ENCODE measurements at places on chromosomes 13 and 19.

DNA sequence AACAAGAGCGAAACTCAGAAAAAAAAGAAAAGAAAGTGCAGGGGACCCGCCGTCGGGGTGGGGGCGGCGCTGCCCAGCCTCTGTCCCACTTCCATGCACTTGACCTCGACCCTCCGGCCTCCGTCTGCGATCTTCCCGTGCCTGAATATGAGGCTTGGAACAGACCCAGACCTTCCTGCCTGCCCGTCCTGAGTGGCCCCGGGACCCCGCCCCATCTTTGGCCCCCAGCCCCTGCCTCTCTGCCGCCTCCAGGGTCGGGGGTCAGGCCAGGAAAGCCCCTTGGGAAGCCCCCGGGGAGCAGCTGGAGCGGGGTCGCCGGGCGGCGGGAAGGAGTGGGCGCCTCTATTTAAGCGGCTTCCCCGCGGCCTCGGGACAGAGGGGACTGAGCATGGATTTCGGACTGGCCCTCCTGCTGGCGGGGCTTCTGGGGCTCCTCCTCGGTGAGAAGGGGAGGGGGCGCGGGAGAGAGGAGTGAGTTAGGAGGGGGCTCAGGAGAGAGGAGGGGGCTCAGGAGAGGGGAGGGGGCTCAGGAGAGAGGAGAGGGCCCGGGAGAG lies at the start of gene MADCAM1:
Gene MADCAM1 (plus strand): TSS at position 375 of the 554 bp plus-strand sequence. CDS start 14 bp downstream, at position 389.
- no peak for DNase-seq

- no peak for DNase-seq
These were observed 188.5 kb upstream of the HTR2A start for GRCh38 chr13:47085346-47085745.

GRCh38 chr13:112732679-112733078 lies 42.8 kb downstream of the ATP11A start:
- no peak for DNase-seq

DNA sequence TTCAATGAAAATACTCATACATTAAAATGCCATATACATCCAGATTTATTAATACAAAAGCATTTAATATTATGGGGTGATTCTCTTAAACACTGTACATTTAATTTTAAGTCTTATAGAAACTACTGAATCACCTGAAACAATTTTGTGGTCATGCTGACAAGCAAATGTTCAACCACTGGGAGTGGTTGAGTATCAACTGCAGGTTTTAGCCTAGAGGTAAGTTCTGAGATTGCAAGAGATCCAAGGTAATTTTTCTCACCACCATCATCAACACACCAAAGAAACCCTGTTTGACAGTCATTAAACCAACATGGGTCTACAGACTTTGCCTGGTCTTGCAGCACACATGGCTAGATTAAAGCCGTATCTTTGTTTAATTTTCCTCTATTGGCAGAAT lies 196.3 kb downstream of the LHFPL6 start:
- DNase-seq = no peak

- no peak for DNase-seq
These were observed 578.7 kb downstream of the DIAPH3 start for GRCh38 chr13:59584761-59585670.

- no peak for DNase-seq
These were observed 3.8 kb upstream of the SLC25A42 start for GRCh38 chr19:19059837-19060611.

- DNase-seq = no peak
These were observed 407 bp upstream of the ZNF550 start for GRCh38 chr19:57560049-57560491.

GRCh38 chr19:43913383-43913782 lies 21.7 kb downstream of the ZNF45 start:
- no peak for DNase-seq

DNA sequence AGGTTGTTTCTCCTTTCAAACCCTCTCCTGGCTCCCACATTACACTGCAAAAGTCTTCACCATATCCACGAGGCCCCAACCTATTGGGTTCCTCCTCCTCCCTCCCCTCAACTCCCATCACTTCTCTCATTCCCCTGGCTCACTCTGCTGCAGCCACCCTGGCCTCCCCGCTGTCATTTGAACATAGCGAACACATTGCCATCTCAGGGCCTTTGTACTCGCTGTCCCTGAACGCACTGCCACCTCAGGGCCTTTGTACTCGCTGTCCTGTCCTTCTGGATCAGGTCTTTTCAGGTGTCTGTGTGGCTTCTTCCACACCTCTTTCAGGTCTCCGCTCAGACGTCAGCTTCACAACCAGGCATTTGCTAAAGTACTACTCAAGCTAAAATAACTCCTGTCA lies 1.7 kb downstream of the CCDC61 start:
- DNase-seq = no peak

DNA sequence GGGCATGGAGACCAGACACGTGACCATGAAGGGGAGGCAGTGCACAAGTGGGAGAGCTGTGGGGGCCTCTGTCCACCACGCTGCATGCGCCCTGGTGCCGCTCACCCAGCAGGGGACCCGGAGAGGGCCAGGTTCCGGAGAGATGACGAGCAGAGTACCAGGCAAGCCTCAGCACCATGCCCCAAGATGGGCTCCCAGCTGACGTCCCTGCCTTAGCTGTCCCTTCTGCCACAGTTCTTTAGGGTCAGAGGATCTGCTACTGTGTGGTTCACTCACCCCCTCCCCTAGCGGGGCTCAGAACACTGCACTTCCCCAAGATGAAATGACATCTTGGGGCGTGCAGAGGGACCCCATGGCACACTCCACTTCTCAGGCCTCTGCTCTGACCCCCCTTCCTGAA lies 9.6 kb upstream of the PRKD2 start:
- DNase-seq = no peak

DNA sequence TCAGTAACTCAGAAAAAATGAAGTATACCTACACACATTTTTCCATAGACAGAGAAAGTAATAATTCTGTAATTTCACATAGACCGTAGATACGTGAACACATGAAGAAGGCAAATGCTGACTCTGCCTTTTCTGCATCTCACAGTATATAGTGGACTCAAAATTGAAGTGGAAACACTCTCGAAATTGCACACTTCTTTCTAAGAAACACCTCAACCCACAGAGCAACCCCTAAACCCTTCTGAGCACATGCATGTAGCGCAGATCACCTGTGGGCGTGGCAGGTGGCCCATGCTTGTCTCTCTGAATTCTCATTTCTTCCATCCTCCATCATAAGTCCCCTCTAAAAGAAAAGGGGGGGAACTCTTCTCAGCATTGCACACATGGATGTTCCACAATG lies 34.7 kb downstream of the COL4A1 start:
- DNase-seq = no peak

GRCh38 chr13:112818040-112818697 lies 128.3 kb downstream of the ATP11A start:
- peak; percentile 40 for DNase-seq

DNA sequence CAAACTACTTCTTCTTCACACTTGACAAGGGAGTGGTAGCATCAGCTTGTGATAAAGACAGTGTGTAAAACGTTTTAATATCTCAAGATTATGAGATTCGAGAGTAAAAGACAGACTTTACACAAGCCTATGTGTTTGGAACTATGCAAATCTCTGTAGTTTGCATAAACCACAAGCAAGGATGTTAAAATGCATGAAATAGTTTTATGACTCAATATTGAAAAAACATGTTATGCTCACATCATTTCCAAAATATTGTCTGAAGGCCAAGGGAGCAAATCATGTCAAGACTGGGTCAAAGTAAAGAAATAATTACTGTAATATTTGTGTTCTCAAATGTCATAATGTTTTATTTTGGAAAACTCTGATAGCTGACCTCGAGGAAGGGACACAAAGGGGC lies 316.8 kb upstream of the KLF12 start:
- DNase-seq = no peak

DNA sequence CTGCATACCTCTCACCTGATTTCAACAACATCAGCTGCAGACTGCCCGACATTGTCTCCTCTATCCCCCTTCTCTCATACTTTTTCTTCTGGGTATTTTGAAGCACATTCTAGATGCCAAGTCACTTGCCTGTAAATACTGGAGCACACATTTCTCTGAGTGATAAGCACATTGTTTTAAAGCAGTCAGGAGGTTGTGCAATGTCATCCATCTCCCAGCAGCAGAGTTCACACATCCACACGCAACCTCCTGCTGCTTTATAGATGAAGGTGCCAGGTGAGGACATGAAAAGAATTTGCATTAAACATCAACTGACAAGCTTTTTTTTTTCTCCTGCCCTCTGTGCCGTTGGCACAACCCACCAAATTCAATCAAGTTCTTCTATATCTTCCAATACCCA lies 5.5 kb downstream of the UPK1A start:
- DNase-seq = no peak

DNA sequence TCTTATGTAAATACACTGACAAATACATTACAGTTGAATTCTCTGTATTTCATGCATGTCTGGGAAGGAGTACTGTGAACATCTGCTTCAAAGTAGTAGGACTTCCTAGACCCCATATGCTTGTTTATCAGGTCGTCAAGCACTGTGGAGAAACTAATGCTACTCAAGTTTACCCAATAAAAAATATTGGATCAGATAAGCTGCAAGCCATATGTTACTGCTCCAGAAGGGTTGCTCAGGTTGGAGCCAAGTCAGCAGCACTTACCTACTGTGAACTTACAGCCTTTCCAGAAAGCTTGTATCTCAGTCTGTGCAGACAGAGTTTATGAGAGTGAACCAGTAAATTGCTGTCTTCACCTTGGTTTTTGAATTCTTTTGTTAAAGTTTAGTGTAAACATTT lies 36.2 kb downstream of the SLAIN1 start:
- no peak for DNase-seq

DNA sequence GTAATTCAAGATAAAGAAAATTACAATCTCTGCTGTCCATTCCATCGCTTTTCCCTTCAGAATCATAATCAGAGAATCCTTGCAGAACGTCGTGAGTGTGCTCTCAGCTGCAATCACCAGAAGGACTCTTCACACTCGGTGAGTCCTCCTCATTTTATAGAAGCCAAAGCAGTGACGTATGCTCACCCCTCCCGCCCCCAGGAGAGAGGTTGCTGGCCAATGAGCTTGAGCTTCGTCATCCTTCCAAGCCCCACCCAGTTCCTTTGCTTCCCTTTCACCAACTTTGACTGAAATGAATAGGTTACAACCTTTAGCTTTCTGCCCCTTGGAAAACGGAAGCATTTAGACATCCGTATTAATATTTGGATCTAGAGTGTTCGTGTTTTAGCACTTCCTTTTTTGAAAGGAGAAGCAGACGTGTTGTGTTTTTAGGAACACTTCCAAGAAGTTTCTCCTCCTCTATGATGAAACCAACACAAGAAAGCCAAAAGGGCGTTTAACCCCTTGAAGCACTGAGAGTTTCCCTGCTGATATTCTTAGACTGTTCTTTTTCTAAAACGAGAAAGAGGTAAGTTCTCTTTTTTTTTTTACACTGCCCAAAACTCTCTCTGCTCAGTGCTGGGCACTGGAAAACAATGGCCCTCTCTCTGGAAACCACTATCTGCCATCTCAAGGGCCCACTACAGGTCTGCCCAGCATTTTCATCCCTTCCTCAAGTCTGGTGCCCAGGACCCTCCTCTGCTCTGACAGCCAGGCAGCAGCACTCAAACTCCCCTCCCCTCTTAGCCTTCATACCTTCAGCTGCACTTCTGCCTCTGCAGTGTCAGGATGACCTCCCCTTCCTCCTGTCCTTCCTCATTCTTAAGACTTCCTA lies 44.3 kb upstream of the CEACAM21 start:
- DNase-seq = peak; percentile 74

DNA sequence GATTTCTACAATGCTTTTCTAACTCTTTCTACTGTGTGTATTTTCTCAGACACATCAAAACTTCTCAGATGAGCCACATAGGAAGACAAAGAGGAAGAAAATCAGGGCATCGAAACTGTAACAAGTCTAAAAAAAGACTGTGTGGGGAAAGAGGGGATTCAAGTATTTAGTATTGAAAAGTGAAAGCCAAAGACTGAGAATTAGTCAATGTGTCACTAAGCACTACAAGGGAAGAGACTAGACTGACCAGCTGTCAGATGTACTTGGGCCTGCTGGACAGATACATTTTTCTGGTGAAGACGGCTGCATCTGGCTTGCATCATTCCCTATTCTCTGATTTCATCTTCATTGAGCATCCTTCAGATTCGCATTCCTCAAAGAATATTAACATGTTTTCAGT lies 25.4 kb downstream of the COMMD6 start:
- DNase-seq = no peak

DNA sequence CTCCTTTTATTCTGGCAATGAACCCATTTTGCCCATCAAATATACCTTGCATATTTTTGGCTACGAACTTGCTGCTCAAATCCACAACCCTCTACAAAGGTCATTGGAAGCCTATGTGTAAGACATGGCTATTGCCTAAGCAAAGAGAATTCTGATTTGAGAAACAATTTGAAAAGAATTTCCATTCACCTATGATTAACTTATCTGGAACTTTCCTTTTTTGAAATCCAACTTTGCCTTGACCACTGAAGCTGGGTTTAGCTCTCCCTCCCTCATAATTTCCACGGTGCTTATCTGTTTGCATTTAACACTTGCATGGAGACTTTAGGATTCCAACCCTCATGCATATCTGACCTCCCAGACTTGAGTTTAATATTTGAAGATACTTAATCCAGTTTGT lies 1514.7 kb upstream of the SLC10A2 start:
- no peak for DNase-seq

GRCh38 chr19:56333506-56333905 lies 18.9 kb upstream of the ZSCAN5A start:
- DNase-seq = no peak

DNA sequence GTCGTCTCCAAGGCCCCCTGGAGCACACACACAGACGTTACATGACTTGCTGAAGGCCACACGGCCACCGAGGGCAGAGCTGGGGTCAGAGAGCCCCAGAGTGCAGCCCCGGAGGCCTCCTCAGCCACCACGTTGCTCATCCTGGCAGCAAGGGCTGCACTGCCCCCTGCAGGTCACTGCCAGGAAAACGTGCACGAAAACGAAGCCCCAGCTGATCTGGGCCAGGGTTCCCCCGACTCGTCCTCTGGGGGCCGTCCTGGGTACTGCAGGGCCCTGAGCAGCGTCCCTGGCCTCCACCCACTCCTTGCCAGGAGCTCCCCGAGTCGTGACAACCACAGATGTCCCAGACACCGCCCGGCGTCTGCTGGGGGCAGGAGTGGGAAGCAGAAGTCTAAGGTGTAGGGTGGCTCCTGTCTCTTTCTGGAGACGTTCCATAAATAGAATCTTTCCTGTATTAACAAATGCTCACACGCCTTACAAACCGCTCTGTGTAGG lies 3.4 kb downstream of the TPGS1 start:
- peak; percentile 46 for DNase-seq
